ENCODE measurements at places on chromosomes 3 and 15.

DNA sequence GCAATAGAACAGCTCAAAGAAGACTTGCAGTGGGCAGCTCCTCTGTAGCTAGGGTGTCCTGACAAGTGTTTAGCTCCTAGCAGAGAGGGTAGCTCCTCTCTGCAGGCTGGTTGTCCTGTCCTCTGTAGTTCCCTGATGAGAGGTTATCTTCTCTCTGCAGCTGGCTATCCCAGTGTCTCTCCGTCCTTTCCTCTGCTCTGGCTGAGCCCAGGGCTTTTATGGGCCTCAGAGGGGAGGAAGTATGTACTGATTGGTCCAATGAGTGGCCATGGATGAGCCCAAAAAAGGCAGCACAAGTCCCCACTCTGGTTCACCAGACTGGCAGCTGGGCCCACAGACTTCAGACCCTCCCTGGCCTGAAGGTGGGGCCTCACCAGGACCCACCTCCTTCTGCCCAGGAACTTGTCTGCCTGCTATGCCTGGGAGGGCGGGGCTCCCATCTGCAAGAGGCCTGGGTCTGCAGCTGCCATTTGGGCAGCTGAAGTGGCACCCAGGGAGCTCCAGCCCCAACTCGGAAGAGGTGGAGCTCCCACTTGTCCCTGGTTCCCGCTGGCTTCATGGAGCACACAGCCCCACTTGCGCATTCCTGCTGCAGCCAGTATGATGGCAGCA lies 27.2 kb upstream of the MEX3B start:
- no peak for DNase-seq

DNA sequence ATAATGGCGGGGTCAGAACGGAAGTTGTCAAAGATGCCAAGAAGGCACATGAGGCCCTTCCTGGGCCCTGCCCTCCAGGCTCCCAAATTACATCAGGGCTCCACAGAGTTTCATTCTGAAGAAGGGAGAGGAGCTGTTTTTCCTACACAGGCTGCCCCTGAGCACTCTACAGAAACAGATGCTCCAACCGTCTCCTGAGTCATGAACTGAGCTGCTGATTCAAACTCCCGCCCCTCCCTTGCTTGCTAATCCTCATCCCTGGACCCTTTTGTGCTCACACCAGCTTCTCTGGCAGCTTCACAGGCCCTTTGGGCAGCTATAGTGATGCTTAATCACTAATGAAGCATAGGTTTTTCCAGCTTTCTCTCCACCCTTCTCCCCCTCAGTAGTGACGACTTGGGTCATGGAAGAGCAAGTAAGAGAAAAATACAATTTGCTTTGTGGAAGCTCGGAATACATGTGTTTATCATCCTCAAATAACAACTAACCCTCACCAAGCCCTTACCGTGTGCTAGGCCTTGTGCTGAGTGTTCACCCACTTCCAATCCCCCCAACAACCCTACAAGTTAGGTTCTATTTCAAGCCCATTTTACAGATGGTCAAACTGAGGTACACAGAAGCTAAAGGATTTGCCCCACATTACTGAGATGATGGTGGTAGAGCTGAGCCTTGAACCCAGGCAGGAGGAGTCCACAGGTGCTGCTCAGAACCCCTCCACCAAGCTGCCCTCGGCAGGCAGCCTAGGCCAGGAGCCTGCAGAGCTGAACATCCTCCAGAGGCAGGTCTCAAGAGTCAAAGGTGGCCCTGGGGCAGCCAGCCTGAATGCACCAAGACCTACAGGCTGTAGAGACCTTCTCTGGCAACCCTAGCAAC lies 21.9 kb downstream of the MEGF11 start:
- DNase-seq, result no peak

DNA sequence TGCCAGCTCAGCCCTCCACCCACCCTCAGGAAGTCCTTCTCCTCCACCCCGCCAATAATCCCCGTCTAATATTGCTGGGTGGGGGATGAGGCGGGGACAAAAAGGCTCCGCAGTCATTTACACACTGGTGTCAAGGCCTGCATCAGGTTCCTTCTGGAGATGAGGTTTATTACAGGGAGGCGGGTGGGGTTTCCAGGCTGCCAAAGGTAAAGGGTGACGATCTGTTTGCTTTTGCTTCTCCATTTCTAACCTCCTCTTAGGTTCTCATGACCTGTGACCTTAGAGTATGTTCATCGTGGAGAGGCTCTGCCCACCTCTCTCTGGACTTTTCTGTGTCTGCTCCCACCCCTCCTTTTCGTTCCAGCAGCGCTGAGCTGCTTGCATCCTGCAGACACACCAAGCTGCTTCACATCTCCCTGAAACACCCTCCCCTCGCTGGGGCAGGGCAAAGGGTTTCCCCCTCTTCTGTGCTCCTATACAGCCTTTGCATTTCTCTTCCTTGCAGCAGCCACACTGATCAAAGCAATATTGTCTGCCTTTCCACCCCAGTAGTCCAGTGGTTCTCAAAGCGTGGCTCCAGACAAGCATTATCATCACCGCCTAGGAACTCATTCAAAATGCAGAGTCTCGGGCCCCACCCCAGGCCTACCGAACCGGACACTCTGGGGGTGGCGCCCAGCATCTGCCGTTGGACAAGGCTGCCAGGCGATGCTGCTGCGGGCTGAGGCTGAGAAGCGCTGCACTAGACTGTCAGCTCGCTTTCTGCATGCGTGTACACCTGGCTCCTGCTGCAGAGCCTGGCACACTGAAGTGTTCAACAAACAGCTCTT lies 26.6 kb downstream of the CA12 start:
- DNase-seq, result no peak

- DNase-seq, result no peak
Observed at GRCh38 chr15:92079047-92079446, 225.5 kb downstream of the SLCO3A1 start.

- DNase-seq, result no peak
Observed at GRCh38 chr3:38528457-38528856, 32.3 kb downstream of the EXOG start.

- DNase-seq, result no peak
Observed at GRCh38 chr3:156397534-156397933, 157.4 kb downstream of the SSR3 start.

- no peak for DNase-seq
Observed at GRCh38 chr3:58681863-58682262, 15.3 kb upstream of the FAM3D start.

DNA sequence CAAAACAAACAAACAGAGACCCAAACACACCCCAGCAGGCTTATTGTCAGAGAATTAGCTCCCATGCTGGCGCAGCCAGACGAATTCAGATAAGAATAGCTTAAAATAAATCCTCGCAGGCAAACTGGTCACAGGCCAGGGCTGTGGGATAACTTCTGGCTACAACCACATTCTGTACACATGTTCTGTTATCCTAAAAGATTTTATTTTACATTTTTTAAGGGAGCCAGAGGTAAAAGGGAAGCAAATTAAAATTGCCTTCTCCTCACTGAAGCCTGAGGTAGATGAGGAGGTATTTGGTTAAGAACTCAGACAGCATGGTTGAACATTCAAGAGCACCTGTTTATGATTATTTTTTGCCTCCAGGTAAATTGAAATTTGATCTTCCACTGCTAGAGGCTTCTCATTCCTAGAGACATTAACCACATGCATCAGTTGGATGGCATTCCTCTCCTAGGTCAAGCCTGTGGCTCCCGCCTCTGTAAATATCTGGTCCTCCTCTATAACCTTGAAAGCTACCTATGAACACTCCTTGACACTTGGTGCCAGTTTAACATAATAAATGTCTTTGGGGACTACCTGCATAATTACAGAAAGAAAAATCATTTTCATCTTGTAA lies 190.3 kb downstream of the SATB1 start:
- DNase-seq, result no peak

GRCh38 chr15:56794553-56795329 lies 61.4 kb upstream of the ZNF280D start:
- no peak for DNase-seq

DNA sequence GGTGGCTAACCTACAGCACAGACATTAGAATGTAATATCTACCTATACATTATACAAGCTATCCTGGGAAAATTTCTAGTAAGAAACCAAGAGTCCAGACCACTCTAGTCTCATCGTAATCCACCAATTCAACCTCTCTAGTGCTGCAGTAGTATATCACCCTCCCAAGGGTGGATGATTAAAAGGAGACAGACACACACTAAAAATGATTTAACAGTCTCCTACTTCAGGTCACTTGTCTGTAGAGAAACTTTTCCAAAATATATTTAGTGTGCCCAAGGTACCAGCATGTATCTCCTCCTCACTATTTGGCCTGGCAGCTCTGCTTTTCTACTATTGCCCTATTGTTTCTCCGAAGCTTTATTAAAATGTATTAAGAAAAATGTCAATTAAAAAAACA lies 45.0 kb downstream of the ZBTB20 start:
- DNase-seq, result no peak

- DNase-seq, result no peak
Observed at GRCh38 chr3:10378246-10378645, 57.3 kb upstream of the SEC13 start.

- no peak for DNase-seq
Observed at GRCh38 chr3:18402239-18402799, 22.8 kb downstream of the SATB1 start.

- DNase-seq, result no peak
Observed at GRCh38 chr15:93460717-93461116, 371.7 kb upstream of the RGMA start.

DNA sequence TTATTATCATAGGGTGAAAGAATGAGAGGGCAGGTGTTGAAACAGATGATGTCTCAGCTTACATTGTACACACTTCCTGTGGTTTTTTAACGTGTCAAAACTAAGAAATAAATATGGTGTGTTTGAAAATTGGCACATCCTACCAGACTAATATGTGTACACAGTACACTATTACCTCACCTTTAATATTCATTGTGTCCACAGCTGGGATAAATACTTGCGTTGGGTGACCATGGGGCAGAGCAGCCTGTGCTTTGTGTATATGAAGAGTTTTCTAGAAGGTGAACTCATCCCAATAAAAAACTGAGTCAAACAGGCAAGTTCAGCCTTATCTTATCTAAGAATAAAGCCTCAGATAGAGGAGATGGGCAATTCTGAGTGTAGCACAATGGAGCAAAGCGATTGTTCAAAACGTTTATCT lies 17.3 kb downstream of the SUCNR1 start:
- no peak for DNase-seq

GRCh38 chr15:36863570-36863969 lies 236.8 kb downstream of the MEIS2 start:
- no peak for DNase-seq
